Endothelial cell of coronary artery (primary cell): ENCODE measurements at places on chromosomes 7 and 10. TPM values are rescaled to one million over a fixed set of nuclear protein-coding genes. Genes with fewer than 3 reads are reported as not detected.

CALML5 gene
- not detected in 2 replicates for total RNA-seq

BHLHA15 gene
- 0.09 and 0.27 TPM in 2 replicates for total RNA-seq

GNGT1 gene
- total RNA-seq = not detected in 2 replicates

CCDC172 gene
- total RNA-seq = not detected in 2 replicates

NME8 gene
- total RNA-seq = not detected in 2 replicates
